ENCODE measurements at places on chromosomes 13 and 19. TPM values are rescaled to one million over a fixed set of nuclear protein-coding genes. Genes with fewer than 3 reads are reported as not detected.

The FXYD3 gene
- 846 TPM for total RNA-seq

The SLITRK1 gene
- total RNA-seq: not detected

The B3GNT8 gene
- total RNA-seq: 1.7 TPM

The LILRA6 gene
- not detected for total RNA-seq

The UBE2M gene
- total RNA-seq: 72.8 TPM

The SSC5D gene
- not detected for total RNA-seq

Measured in tracheal epithelial cell (primary cell).